ENCODE measurements at places on chromosomes 1 and 21.
A peak's percentile ranks its signal among the peaks of the same experiment; 100 is the strongest.

- H3K36me3 ChIP-seq = peaks cover 8% of the 10 kb centered on the region
- H3K27me3 ChIP-seq = no peaks in the 10 kb centered on the region
Observed at GRCh38 chr1:183956559-183957188, 80.9 kb downstream of the COLGALT2 start.

DNA sequence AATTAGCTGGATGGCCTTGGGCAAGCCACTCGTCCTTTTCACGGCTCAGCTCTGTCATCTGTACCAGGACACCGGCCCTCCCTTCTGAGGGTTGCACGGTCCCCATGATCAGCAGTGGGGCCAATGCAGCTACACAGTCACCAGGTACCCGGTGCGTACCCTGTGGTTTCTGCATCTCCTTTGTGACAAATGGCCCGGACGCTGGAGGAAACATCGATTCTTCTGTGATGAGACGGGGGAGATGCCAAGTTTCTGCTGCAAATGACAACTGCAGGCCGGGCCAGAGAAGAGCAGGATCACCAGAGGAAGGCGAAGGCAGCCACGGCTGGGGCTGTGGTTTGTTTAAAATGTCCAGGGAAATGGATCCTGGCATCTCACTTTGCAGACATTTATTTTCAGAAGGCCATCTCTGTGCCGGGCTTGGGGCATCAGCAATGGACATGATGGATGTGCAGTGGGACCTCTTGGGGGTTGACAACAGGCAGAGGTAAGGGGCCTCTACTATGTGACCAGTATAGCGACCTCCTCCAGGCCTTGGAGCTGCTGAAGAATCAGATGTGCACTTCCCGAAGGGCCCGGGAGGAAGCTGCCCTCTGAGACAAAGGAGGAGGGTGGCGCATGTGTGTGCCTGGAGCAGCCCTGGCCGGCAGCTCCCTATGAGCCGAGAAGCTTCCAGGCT is 221.9 kb upstream of the C1orf174 start:
- no peak overlapping the region for H3K27ac ChIP-seq
- H3K4me1 ChIP-seq = no peaks in the 10 kb centered on the region
- DNase-seq = no peak

- no peak overlapping the region for H3K27ac ChIP-seq
- H3K27me3 ChIP-seq = no peaks in the 10 kb centered on the region
- no peaks in the 10 kb centered on the region for H3K36me3 ChIP-seq
- no peak for DNase-seq
Observed at GRCh38 chr1:117582451-117582850, 23.4 kb upstream of the TENT5C start.

DNA sequence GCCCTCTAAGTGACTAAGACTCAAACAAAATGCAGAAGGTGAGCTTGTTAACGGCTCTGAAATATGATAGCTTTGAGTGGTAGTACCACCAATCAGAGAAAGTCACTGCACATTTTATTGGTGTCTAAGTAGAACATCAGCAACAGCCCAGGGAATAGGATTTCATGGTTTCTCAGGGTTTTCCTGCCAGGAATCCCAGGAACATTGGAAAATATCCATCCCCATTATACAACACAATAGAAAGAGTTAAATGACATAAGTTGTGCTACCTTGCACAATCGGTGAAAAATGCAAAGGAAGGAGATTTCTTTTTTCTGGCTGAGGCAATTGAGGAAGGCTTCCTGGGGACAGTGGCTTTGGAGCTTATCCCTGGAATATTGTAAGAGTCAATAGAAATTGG is 283.1 kb downstream of the HLX start:
- H3K4me3 ChIP-seq = no peak overlapping the region
- DNase-seq = no peak
- H3K36me3 ChIP-seq = no peaks in the 10 kb centered on the region
- H3K4me1 ChIP-seq = no peaks in the 10 kb centered on the region

DNA sequence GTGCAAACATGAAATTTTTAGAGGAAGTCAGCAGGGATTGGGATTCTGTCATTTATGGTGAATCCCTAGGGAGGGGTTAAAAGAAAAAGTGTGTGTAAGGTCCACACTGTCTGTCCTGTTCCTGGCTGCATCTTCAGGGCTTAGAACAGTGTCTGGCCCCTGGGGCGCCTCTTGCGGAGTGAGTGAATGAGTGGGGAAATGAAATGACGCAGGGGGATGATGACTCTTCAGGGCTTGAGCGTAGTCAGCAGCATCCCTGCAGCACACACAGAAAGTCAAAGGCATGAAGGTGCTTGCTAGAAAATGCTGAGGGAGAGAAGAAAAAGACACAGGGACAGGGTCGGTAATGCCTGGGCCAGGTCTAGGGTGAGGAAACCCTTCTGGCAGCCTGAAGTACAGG is 57.8 kb downstream of the PGBD5 start:
- DNase-seq = no peak
- no peak overlapping the region for H3K27ac ChIP-seq
- H3K4me1 ChIP-seq = no peaks in the 10 kb centered on the region
- H3K4me3 ChIP-seq = no peak overlapping the region
- H3K27me3 ChIP-seq = peaks cover 10% of the 10 kb centered on the region
- H3K36me3 ChIP-seq = no peaks in the 10 kb centered on the region

- H3K27me3 ChIP-seq = no peaks in the 10 kb centered on the region
- H3K27ac ChIP-seq = no peak overlapping the region
- H3K4me1 ChIP-seq = no peaks in the 10 kb centered on the region
Observed at GRCh38 chr1:99979091-99979490, 9.3 kb downstream of the SLC35A3 start.

DNA sequence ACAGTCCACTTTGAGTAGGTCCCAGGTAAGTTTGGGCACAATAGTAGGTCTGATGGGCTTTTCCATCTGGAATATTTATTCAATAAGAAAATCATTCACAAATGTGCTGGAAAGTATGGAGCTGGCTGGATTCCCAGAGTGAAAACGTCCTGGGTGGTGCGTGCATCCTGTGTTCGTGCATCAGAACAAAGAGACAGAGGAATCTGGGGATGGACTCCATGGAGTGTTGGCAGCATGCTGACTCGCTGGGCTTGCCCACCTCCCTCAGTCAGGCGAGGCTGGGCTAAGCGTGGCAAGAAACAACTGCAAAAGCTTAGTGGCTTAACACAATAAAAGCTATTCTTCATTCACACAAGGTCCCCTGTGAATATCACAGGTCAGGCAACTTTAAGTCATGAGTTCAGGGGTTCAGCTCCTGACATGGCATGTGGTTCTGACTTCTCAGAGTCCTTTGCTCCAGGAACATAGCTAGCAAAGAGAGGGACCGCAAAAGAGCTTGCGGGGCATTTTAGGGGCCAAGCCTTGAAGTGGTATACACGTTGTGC is 151.6 kb upstream of the ZNF644 start:
- no peak for DNase-seq
- no peak overlapping the region for H3K27ac ChIP-seq
- no peaks in the 10 kb centered on the region for H3K4me1 ChIP-seq
- no peak overlapping the region for H3K4me3 ChIP-seq
- peaks cover 20% of the 10 kb centered on the region for H3K27me3 ChIP-seq

GRCh38 chr1:205073511-205073910 is 10.7 kb downstream of the TMEM81 start:
- H3K27ac ChIP-seq = no peak overlapping the region
- H3K36me3 ChIP-seq = no peaks in the 10 kb centered on the region
- DNase-seq = no peak
- H3K4me1 ChIP-seq = no peaks in the 10 kb centered on the region
- H3K4me3 ChIP-seq = no peak overlapping the region
- H3K27me3 ChIP-seq = no peaks in the 10 kb centered on the region

GRCh38 chr1:15276691-15277446 is 29.8 kb downstream of the FHAD1 start:
- H3K4me3 ChIP-seq = no peak overlapping the region
- no peak for DNase-seq
- no peaks in the 10 kb centered on the region for H3K36me3 ChIP-seq
- no peak overlapping the region for H3K27ac ChIP-seq

DNA sequence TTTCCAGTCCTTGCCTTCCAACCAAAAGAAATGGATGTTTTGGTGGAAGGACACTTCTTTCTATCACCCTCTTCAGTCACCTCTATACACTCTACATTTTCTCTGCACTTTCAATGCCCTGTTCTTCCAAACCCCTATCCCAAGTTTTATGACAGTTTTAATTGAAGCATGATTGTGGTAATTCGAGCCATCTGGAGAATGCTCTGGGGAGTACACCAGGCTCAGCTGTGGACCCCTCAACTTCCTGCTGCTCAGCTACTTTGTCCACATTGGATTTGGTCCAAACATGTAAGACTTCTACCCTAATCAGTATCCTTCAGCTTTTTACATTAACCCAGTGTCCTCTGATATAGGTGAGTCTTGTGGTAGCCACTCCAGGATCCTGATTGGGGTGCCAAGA is 129.6 kb downstream of the SYT2 start:
- H3K4me3 ChIP-seq = no peak overlapping the region
- no peak for DNase-seq
- H3K4me1 ChIP-seq = no peaks in the 10 kb centered on the region
- H3K27me3 ChIP-seq = no peaks in the 10 kb centered on the region
- no peak overlapping the region for H3K27ac ChIP-seq

- peaks cover 36% of the 10 kb centered on the region for H3K27me3 ChIP-seq
- no peak overlapping the region for H3K4me3 ChIP-seq
- no peak overlapping the region for H3K27ac ChIP-seq
- no peak for DNase-seq
- no peaks in the 10 kb centered on the region for H3K4me1 ChIP-seq
Observed at GRCh38 chr1:112761714-112762480, 46.8 kb upstream of the PPM1J start.

DNA sequence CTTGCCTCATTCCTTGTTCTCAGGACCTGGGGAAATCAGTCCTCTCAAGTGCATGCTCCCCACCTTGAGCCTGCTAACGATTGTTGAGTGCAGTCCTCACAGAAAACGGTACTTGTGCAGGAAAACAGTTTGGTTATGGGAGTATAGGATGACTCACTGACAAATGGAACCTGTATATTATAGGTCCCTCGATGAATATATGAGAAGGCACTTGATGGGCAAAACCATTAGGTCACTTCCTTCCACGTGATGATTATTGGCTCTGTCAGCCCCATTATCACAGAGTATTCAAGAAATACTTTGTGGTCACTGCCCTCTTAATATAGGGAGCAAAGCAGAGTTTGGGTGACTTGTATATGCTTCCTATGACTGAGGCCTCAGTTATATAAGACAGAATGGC is 6.2 kb downstream of the CCDC17 start:
- H3K4me3 ChIP-seq = no peak overlapping the region
- no peaks in the 10 kb centered on the region for H3K27me3 ChIP-seq
- no peak for DNase-seq
- no peaks in the 10 kb centered on the region for H3K4me1 ChIP-seq
- peaks cover 61% of the 10 kb centered on the region for H3K36me3 ChIP-seq

GRCh38 chr1:35931446-35932157 is 697 bp downstream of the AGO3 start:
- DNase-seq = no peak
- no peaks in the 10 kb centered on the region for H3K27me3 ChIP-seq

GRCh38 chr21:39347537-39347936 is 1.4 kb downstream of the HMGN1 start:
- H3K4me1 ChIP-seq = peaks cover 43% of the 10 kb centered on the region
- H3K27ac ChIP-seq = peak overlapping the region; percentile 94
- H3K4me3 ChIP-seq = peak overlapping the region; percentile 76
- no peak for DNase-seq
- peaks cover 50% of the 10 kb centered on the region for H3K36me3 ChIP-seq
- peaks cover 2% of the 10 kb centered on the region for H3K27me3 ChIP-seq

- H3K36me3 ChIP-seq = peaks cover 12% of the 10 kb centered on the region
- peak overlapping the region; percentile 83 for H3K27ac ChIP-seq
- peaks cover under 1% of the 10 kb centered on the region for H3K27me3 ChIP-seq
- peak overlapping the region; percentile 8 for H3K4me3 ChIP-seq
- peaks cover 63% of the 10 kb centered on the region for H3K4me1 ChIP-seq
Observed at GRCh38 chr1:169044296-169044695, 62.2 kb upstream of the ATP1B1 start.

GRCh38 chr1:111990878-111991718 is 1.6 kb upstream of the KCND3 start:
- peaks cover 10% of the 10 kb centered on the region for H3K4me1 ChIP-seq
- no peak for DNase-seq
- H3K36me3 ChIP-seq = no peaks in the 10 kb centered on the region
- peaks cover 74% of the 10 kb centered on the region for H3K27me3 ChIP-seq

DNA sequence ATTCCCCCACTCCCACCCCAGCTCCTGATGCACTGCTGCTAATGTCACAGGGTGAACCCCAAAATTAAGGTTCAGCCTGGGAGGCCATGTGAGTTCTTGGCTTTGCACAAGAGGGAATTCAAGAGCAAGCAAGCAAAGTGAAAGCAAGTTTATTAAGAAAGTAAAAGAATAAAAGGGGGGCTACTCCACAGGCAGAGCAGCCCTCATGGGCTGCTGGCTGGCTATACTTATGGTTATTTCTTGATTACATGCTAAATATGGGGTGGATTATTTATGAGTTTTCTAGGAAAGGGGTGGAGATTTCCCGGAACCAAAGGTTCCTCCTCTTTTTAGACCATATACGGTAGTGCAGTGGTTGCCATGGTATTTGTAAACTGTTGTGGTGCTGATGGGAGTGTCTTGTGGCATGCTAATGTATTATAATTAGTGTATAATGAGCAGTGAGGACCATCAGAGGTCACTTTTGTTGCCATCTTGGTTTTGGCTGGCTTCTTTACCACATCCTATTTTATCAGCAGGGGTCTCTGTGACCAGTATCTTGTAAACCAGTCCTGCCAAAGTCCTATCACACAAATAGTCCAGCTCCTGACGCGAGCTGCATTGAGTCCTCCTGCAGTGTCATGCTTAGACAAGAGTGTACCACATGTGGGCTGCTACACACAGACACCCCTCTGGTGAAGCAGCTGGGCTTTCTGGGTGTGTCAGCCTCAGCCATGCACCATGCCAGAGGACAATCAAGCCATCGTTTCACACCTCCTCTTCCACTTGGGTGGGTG is 46.4 kb upstream of the CSF1 start:
- peaks cover 18% of the 10 kb centered on the region for H3K36me3 ChIP-seq
- no peak for DNase-seq
- H3K4me3 ChIP-seq = no peak overlapping the region
- H3K4me1 ChIP-seq = peaks cover 15% of the 10 kb centered on the region
- H3K27ac ChIP-seq = no peak overlapping the region

- no peak overlapping the region for H3K4me3 ChIP-seq
- H3K4me1 ChIP-seq = no peaks in the 10 kb centered on the region
- H3K27ac ChIP-seq = no peak overlapping the region
- no peaks in the 10 kb centered on the region for H3K36me3 ChIP-seq
Observed at GRCh38 chr1:229895605-229896004, 171.4 kb upstream of the GALNT2 start.

- DNase-seq = no peak
- H3K27ac ChIP-seq = no peak overlapping the region
- no peaks in the 10 kb centered on the region for H3K27me3 ChIP-seq
- no peaks in the 10 kb centered on the region for H3K36me3 ChIP-seq
- H3K4me3 ChIP-seq = no peak overlapping the region
- H3K4me1 ChIP-seq = no peaks in the 10 kb centered on the region
Observed at GRCh38 chr1:192109576-192109975, 48.7 kb upstream of the RGS18 start.

Measured in activated CD4-positive, alpha-beta memory T cell treated with anti-CD3 and anti-CD28 coated beads, Interleukin-2, amount 10 ng/mL, durations not matched to agents 7 days and 5 days (primary cell).